Foreskin keratinocyte (primary cell): ENCODE measurements at places on chromosomes 12 and 14. TPM values are rescaled to one million over a fixed set of nuclear protein-coding genes. Genes with fewer than 3 reads are reported as not detected.

GALNT6 gene
- total RNA-seq: 73.4 and 95.8 TPM in 2 replicates

FLRT2 gene
- total RNA-seq: 52.5 and 111 TPM in 2 replicates

FAM186B gene
- total RNA-seq: 0.32 and 0.37 TPM in 2 replicates

MIP gene
- not detected in 2 replicates for total RNA-seq

SIX6 gene
- not detected in 2 replicates for total RNA-seq

CIDEB gene
- total RNA-seq: 2.6 and 2.7 TPM in 2 replicates

CNTN1 gene
- 35.6 and 74.6 TPM in 2 replicates for total RNA-seq

PIANP gene
- 0.04 TPM in 1 of 2 replicates, not detected in the other for total RNA-seq

SMAGP gene
- total RNA-seq: 30.9 and 35.1 TPM in 2 replicates

PTPN21 gene
- total RNA-seq: 10.8 and 10.9 TPM in 2 replicates

SLC7A7 gene
- total RNA-seq: 0.75 and 1.1 TPM in 2 replicates
